SW 1271 (cell line): ENCODE measurements at places on chromosomes 6 and 20.
A peak's percentile ranks its signal among the peaks of the same experiment; 100 is the strongest.

DNA sequence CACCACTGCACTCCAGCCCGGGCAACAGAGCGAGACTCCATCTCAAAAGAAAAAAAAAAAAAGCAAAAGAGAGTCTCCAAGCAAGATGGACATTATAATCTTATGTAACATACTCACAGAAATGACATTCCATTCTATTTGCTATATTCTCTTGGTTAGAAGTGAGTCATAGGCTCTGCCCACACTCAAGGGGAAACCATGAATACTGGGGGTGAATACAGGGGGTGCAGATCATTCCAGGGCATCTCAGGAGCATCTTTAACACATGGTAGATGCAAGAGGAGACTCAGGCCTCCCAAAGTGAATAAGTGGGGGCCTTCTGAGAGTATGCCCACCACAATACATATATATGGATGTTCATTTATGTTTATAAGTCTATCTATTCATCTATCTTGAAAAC, 18.3 kb upstream of the RANBP9 start:
- DNase-seq = no peak

GRCh38 chr20:61759286-61760065, 306.2 kb downstream of the TAF4 start:
- no peak for DNase-seq

GRCh38 chr6:138115877-138116660, 8.8 kb upstream of the PERP start:
- peak; percentile 64 for DNase-seq

DNA sequence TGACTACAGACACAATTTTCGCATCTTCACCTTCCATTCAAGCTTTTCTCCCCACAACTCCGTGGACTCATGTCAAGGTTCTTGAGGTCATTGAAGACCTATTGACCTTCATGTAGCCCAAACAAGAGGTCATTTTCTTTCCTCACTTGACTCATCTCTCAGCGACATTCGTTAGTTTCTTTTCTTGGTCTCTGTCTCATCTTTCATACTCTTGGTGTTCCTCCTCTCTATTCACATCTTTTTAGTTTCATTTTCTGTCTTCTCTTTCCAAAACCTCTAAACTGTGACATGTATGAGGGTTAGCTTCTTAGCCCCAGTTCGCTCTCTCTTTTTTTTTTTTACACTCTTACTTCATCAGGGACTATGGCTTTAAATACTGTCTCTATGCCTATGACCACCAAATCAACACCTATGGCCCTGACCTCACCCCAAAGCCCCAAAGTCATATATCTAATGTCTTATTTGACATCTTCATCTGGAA, 128.6 kb upstream of the BACH2 start:
- DNase-seq = no peak

GRCh38 chr6:150118627-150119026, 24.2 kb upstream of the PPP1R14C start:
- DNase-seq = no peak

DNA sequence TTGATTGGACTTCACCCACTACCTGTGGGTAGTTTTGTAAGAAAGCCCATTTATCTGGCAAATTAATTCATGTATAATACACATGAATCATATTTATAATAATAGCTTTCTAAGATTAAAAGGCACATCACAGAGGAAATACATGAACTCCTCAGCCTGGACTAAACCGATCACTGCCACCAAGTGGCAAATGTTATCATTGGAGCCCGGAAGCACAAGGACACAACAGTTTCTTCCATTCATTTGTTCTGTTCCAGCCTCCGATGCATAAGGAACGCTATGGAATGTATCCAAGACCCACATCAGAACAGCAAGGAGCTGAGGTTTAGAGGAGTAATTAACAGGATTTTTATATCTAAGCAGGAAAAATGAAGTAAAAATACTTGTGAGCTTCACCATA, 13.9 kb upstream of the IPCEF1 start:
- DNase-seq = no peak

- no peak for DNase-seq
Observed at GRCh38 chr6:7732228-7732627, 6.3 kb downstream of the BMP6 start.

- no peak for DNase-seq
Observed at GRCh38 chr6:104324301-104324700, 535.4 kb downstream of the HACE1 start.

DNA sequence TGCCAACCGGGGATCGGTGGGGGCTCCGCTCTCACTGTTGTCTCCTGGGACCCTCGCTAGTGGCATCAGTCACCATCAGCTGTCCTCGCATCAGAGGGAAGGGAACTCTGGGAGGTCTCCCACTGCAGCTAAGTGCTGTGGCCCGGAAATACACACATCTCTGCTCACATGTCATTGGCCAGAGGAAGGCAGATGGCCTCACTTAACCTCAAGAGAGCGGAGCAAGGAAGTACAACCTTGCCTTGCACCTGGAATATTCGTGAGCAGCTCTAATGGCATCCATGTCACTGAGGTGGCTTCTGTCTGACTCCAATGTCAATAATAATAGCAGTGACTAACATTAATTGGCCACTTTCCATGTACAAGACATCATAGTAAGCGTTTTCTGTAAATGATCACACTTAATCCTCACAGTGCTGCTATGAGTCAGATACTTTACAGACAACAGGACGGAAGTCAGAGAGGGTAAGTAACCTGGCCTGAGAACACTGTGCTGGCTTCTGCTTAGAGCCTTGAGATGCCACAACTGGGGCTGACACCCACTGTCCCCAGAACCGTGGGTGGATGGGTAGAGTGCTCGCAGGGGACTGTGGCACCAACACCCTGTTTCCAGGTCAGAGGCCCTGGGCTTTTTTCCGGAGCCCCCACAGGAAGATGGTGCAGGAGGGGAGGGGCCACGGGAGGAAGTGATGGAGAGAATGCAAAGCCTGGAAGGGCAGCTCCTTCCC, 6.0 kb downstream of the LHFPL5 start:
- peak; percentile 34 for DNase-seq

- no peak for DNase-seq
Observed at GRCh38 chr6:145031962-145032361, 703.4 kb downstream of the EPM2A start.

- DNase-seq = no peak
Observed at GRCh38 chr6:147749331-147749730, 240.8 kb downstream of the SAMD5 start.

- DNase-seq = no peak
Observed at GRCh38 chr6:161064915-161065314, 73.3 kb downstream of the MAP3K4 start.

- no peak for DNase-seq
Observed at GRCh38 chr6:98323605-98324004, 510.8 kb upstream of the POU3F2 start.

DNA sequence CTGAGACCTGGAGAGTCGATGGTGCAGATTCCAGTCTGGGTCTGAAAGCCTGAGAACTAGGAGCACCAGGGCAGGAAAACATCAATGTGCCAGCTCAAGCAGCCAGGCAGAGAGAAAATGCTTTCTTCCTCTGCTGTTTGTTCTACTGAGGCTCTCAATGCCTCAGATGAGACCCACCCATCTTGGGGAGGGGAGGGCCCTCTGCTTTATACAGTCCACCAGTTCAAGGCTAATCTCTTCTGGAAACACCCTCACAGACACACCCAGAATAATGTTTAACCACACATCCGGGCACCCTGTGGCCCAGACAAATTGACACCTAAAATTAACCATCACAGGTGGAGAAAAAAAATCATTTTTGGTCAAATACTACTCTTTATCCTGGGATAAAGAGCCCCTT, 89.3 kb upstream of the SLC22A23 start:
- no peak for DNase-seq
